A375 (cell line): ENCODE measurements at places on chromosomes 12 and 14. TPM values are rescaled to one million over a fixed set of nuclear protein-coding genes. Genes with fewer than 3 reads are reported as not detected.

MED6 gene
- total RNA-seq, result 25.0 and 31.3 TPM in 2 replicates

ADGRD1 gene
- total RNA-seq, result 0.04 and 0.27 TPM in 2 replicates

DBX2 gene
- total RNA-seq, result not detected in 2 replicates

FZD10 gene
- total RNA-seq, result not detected in 2 replicates

R3HDM2 gene
- total RNA-seq, result 23.2 and 30.1 TPM in 2 replicates

ESPL1 gene
- total RNA-seq, result 26.7 and 33.5 TPM in 2 replicates

ST8SIA1 gene
- 1.3 and 1.9 TPM in 2 replicates for total RNA-seq

C3AR1 gene
- 0.13 and 2.9 TPM in 2 replicates for total RNA-seq

CCDC196 gene
- total RNA-seq, result not detected in 2 replicates

NEUROD4 gene
- total RNA-seq, result not detected in 2 replicates

ANKS1B gene
- total RNA-seq, result 0.85 TPM in 1 of 2 replicates, not detected in the other

KANSL2 gene
- 34.8 and 57.1 TPM in 2 replicates for total RNA-seq

ZFC3H1 gene
- total RNA-seq, result 25.0 and 38.9 TPM in 2 replicates

RNU6-7 gene
- total RNA-seq, result not detected in 2 replicates

SERPINA10 gene
- not detected in 2 replicates for total RNA-seq

NELL2 gene
- 2.5 and 4.5 TPM in 2 replicates for total RNA-seq

KCNH5 gene
- total RNA-seq, result 0.57 and 1.2 TPM in 2 replicates

ERP27 gene
- not detected in 2 replicates for total RNA-seq
